ENCODE measurements at places on chromosomes 5 and 9.

GRCh38 chr5:2841208-2841607 lies 89.7 kb upstream of the IRX2 start:
- DNase-seq: no peak

- DNase-seq: no peak
These were observed 16.6 kb upstream of the TGFBI start for GRCh38 chr5:136012041-136012804.

DNA sequence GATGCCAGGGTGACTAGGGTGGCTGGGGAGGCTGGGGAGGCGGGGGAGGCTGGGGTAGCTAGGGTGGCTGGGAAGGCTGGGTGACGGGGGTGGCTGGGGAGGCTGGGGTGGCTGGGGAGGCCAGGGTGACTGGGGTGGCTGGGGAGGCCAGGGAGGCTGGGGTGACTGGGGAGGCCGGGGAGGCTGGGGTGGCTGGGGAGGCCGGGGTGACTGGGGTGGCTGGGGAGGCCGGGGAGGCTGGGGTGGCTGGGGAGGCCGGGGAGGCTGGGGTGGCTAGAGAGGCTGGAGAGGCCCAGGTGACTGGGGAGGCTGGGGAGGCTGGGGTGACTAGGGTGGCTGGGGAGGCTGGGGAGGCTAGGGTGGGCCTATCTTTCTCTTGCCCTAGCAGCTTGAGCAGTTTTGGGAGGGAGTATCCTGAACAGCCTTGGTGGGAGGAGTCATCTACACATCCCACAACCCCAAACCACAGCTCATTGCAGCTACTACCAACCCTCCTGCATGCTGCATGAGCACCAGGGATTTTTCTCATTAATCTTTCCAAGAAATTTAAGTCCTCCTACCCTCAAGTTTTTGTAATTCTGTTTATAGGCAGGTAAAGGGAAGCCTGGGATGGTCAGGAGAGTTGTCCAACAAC lies 203.2 kb upstream of the IRX1 start:
- no peak for DNase-seq

DNA sequence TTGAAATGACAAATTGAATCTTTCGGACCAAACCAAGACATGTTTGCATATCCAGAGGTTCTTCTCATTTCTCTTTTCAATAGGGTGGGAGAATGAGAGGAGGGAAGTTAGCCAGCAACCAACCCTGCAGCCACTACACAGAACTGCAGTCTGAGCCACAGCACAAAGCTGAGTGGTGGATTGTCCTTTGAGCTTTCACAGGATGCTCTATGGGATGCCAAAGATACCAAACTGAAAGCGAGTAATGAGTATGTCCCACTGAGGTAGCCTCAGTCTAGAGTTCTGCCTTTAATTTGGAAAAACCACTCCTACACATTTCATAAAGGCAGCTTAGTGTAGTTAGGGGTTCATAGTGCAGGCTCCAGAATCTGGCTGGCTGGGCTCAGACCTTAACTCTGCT lies 114.9 kb downstream of the MARCHF3 start:
- DNase-seq: no peak

GRCh38 chr5:62690421-62690820 lies 111.8 kb downstream of the LRRC70 start:
- no peak for DNase-seq

- DNase-seq: no peak
These were observed 11.8 kb downstream of the OTULIN start for GRCh38 chr5:14676320-14676719.

GRCh38 chr5:56763711-56764466 lies 51.5 kb upstream of the MAP3K1 start:
- peak; percentile 26 for DNase-seq

DNA sequence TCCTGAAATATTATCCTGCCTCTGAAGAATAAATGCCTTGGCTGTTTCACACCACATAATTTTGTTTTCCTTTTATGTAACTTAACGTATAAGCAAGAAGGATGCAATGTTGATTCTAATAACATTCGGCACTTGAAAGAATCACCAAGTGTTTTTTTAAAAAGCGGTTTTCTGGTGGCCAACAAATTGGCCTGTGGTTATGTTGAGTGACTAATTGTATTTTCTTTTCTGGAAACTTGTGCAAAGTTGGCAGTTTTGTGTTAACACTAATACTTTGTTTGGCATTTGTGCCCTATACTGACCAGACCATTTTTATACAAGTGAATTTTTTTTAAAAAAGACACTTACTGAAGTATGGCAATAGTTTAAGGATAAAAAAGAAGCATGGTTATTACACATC lies 452.7 kb downstream of the BNC2 start:
- no peak for DNase-seq

DNA sequence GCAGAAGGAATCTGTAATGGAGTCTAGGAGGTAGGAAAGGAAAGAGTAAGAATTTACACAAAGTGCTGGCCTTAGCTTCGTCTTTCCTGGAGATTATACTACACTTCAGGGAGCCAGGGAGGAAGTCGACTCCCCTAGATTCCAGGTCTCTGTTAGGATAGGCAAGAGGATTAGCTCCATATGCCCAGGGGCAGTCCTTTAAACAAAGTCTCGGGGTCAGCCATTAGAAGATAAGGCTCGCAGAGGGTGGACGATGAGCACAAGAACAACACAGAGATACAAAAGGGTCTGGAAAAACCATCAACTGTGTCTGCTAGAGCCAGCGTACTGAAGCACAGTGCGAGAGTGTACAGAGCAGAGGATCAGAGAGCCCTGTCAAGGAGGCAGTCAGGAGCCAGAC lies 344.7 kb upstream of the TNC start:
- no peak for DNase-seq

DNA sequence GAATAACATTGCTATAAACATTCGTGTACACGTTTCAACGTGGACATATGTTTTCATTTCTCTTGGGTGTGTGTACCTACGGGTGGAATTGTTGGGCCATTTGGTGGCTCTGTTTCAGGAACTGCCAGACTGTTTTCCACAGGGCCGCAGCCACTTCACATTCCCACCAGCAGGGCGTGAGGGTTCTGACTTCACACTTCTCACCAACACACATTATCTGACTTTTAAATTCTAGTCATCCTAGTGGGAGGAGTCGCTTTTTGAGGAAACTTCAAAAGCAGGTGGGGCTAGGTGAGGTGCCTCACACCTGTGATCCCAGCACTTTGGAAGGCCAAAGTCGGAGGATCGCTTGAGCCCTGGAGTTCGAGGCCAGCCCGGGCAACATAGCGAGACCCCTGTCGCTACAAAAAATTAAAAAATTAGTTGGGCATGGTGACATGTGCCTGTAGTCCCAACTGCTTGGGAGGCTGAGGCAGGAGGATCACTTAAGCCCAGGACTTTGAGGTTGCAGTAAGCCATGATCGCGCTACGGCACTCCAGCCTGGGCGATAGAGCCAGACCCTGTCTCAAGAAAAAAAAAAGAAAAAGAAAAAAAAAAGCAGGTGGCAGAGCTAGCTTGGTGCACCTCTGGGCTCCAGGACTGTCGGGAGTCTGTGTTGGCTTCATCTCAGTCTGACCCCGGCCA lies 28.5 kb downstream of the TSPAN17 start:
- DNase-seq: peak; percentile 42

- no peak for DNase-seq
These were observed 1328.2 kb upstream of the NUDT12 start for GRCh38 chr5:104890767-104891166.

DNA sequence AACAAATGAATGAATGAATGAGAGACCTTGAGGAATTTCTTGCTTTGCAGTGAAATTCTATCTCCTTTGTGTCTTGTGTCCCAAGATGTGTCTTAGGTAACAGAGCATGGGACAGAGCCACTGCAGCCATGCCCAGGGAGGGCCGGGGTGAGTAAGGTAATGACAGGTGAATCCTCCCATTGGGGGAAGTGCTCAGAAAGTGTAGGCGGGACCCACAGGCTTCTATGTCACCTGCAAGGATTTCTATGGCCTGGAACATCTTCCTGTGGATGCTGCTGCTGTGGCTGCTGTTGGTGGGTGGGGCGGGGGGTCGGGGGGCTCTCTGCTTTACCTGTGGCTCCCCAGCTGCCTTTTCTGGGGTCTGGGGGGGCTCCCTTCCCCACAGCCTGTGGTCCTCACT lies 133.6 kb upstream of the IER5L start:
- no peak for DNase-seq

- DNase-seq: no peak
These were observed at the start of gene IL9 for GRCh38 chr5:135895474-135896006. TSS of gene IL9 (minus strand) at chr5:135895841. CDS start at chr5:135895816, 25 bp downstream.

- no peak for DNase-seq
These were observed 1.8 kb downstream of the PDLIM4 start for GRCh38 chr5:132259069-132259851.
